ENCODE measurements at places on chromosomes 3 and 15.

DNA sequence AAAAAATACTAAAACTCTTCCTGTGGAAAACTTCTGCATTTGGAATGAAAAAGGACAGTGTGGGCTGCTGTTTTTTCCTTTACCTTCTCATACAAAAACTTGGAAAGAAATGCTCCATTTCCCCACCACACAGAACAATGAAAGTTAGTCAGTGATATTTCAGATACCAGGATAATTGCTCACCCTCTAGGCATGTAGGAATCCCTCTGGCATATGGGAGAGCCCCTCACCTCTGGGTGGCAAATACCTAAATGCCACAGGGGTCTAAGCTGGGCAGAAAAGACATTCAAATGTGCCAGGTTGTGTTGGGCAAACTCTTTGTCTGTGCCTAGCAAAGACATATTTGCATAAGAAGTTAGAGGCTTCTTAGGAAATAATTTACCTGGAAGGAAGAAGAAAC is 560.3 kb upstream of the NR2F2 start:
- DNase-seq, result no peak
- no peaks in the 10 kb centered on the region for H3K36me3 ChIP-seq
- no peaks in the 10 kb centered on the region for H3K27me3 ChIP-seq
- H3K4me1 ChIP-seq, result no peaks in the 10 kb centered on the region

DNA sequence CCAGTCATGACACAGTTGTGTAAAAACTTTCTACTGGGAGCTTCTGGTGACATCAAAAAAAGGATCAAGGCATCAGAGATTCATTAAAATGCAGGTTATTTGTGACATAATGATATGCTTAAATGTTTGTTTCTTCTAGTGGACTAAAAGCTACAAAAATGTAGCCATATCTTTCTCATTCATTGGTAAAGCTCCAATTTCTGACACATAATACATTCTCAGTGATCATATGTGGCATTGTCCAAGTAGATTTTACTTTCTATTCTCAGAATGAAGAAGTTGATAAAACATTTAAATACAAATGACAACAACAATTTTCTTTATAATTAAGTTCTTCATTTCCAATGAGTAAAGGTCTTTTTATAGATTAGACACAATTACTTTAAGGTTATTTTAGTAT is 71.0 kb upstream of the ARHGEF26 start:
- no peak overlapping the region for H3K4me3 ChIP-seq
- DNase-seq, result no peak
- H3K4me1 ChIP-seq, result no peaks in the 10 kb centered on the region
- no peaks in the 10 kb centered on the region for H3K27me3 ChIP-seq

GRCh38 chr3:105611304-105612192 is 244.8 kb downstream of the ALCAM start:
- H3K4me1 ChIP-seq, result no peaks in the 10 kb centered on the region
- H3K4me3 ChIP-seq, result no peak overlapping the region
- H3K27me3 ChIP-seq, result no peaks in the 10 kb centered on the region
- H3K36me3 ChIP-seq, result no peaks in the 10 kb centered on the region
- no peak overlapping the region for H3K27ac ChIP-seq
- no peak for DNase-seq

DNA sequence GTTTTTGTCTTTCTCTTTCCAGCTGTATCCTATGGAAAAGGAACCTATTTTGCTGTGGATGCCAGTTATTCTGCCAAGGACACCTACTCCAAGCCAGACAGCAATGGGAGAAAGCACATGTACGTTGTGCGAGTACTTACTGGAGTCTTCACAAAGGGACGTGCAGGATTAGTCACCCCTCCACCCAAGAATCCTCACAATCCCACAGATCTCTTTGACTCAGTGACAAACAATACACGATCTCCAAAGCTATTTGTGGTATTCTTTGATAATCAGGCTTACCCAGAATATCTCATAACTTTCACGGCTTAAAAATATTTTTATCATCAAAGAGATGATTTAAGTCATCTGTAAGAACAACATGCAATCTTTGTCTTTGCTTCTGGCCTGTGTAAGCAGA is 44.9 kb upstream of the PARP14 start:
- DNase-seq, result no peak
- H3K4me3 ChIP-seq, result no peak overlapping the region
- peaks cover 8% of the 10 kb centered on the region for H3K27me3 ChIP-seq

- H3K27me3 ChIP-seq, result peaks cover 2% of the 10 kb centered on the region
- H3K4me1 ChIP-seq, result peaks cover 5% of the 10 kb centered on the region
- H3K36me3 ChIP-seq, result peaks cover 17% of the 10 kb centered on the region
- H3K4me3 ChIP-seq, result no peak overlapping the region
- no peak overlapping the region for H3K27ac ChIP-seq
Measured at GRCh38 chr3:126985132-126985985, 2.4 kb downstream of the PLXNA1 start.

- no peak for DNase-seq
- no peak overlapping the region for H3K27ac ChIP-seq
- no peaks in the 10 kb centered on the region for H3K4me1 ChIP-seq
- H3K36me3 ChIP-seq, result no peaks in the 10 kb centered on the region
Measured at GRCh38 chr3:20323307-20323927, 137.4 kb upstream of the SGO1 start.
